ENCODE measurements at places on chromosomes 5 and 9.

DNA sequence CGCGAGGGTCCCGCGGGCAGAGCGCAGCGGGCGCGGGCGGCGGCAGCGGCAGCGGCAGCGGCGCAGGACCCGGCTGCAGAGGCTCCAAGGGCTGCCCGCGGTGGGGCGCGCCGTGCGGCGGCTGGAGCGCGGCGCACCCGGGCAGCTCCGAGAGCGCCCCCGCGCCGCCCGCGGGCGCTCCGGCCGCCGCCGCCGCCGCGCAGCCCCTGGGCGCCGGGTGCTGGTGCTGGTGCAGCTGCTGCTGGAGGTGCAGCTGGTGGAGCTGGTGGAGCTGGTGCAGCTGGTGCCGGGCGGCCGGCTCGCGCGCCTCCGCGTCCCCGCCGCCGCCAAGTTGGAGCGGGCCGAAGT is 644 bp downstream of the IER5L start:
- no peak for DNase-seq
- H3K27ac ChIP-seq = no peak overlapping the region
- H3K27me3 ChIP-seq = peaks cover 55% of the 10 kb centered on the region
- no peak overlapping the region for H3K4me3 ChIP-seq
- no peaks in the 10 kb centered on the region for H3K36me3 ChIP-seq

GRCh38 chr9:80622508-80622907 is 1050.7 kb downstream of the TLE4 start:
- no peak overlapping the region for H3K27ac ChIP-seq
- H3K27me3 ChIP-seq = no peaks in the 10 kb centered on the region
- H3K4me1 ChIP-seq = no peaks in the 10 kb centered on the region
- H3K36me3 ChIP-seq = peaks cover 7% of the 10 kb centered on the region
- no peak for DNase-seq
- no peak overlapping the region for H3K4me3 ChIP-seq

- peaks cover 7% of the 10 kb centered on the region for H3K4me1 ChIP-seq
- H3K27me3 ChIP-seq = no peaks in the 10 kb centered on the region
- H3K36me3 ChIP-seq = no peaks in the 10 kb centered on the region
These were observed 99.5 kb upstream of the MSX2 start for GRCh38 chr5:174624733-174625522.

DNA sequence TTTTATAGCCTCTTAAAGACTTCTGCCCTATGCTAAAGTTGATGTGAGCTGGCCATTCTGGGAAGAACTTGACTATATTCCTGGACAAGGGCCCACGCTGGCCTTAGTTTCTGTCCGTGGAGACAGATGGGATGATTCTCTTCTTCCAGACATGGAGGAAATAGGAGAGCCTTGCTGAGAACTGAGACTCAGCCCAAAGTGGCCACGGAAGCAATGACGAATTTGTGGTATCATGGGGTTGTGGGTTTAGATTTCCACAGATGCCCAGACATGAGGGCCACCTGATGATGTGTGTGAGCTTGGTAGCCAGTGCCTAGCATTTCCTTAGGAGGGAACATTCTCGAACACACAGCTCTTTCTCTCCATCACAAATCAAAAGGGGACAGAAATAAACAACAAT is 309.1 kb downstream of the NSG2 start:
- H3K4me3 ChIP-seq = no peak overlapping the region
- H3K27ac ChIP-seq = no peak overlapping the region
- no peak for DNase-seq
- no peaks in the 10 kb centered on the region for H3K36me3 ChIP-seq
- H3K27me3 ChIP-seq = no peaks in the 10 kb centered on the region

DNA sequence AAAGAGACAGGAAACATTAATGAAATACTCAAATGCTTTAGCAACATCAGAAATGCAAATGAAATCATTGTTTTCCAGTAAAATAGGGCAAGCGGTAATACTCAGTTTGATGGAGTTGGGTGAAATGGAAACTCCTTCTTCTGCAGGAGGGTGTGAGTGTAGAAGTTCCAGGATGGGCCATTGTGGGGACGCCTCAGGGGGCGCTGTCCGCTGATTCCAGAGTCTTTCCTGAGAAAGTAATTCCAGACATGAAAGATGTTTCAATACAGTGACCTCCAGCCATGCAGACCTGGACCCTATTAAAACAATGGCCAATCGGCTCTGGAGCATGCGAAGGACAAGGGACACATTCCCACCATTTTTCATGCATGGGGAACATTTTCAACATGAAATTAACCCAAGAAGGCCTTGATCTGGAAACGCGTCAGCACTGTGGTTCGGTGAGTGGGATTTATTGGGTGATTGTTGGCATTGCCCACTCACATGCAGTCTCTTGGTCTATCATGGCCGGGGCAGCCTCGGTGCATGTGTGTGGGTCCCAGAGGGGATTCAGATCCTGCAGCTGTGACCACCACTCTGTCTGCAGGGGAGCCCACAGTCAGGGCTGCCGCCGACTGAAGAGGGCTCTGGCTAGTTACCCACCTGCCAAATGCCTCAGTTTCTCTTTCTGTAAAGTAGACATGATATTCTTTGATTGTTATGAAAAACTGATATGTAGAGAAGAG is 132.6 kb upstream of the IRX4 start:
- H3K27me3 ChIP-seq = no peaks in the 10 kb centered on the region
- H3K27ac ChIP-seq = no peak overlapping the region
- no peak for DNase-seq
- no peaks in the 10 kb centered on the region for H3K36me3 ChIP-seq
- H3K4me3 ChIP-seq = no peak overlapping the region
- H3K4me1 ChIP-seq = no peaks in the 10 kb centered on the region

- no peak overlapping the region for H3K27ac ChIP-seq
- no peaks in the 10 kb centered on the region for H3K36me3 ChIP-seq
- H3K27me3 ChIP-seq = no peaks in the 10 kb centered on the region
- no peak overlapping the region for H3K4me3 ChIP-seq
- H3K4me1 ChIP-seq = no peaks in the 10 kb centered on the region
These were observed 6.3 kb downstream of the IFNA21 start for GRCh38 chr9:21160178-21160577.

Measured in H9 (cell line).